ENCODE measurements at places on chromosomes 4 and X. TPM values are rescaled to one million over a fixed set of nuclear protein-coding genes. Genes with fewer than 3 reads are reported as not detected.

GRCh38 chrX:40065296-40066046 lies 32.3 kb downstream of the BCOR start:
- no peak overlapping the region for H3K27ac ChIP-seq
- no peaks in the 10 kb centered on the region for H3K27me3 ChIP-seq
- H3K4me3 ChIP-seq: no peak overlapping the region
- peaks cover 5% of the 10 kb centered on the region for H3K36me3 ChIP-seq
- H3K4me1 ChIP-seq: no peaks in the 10 kb centered on the region
- DNase-seq: no peak

DNA sequence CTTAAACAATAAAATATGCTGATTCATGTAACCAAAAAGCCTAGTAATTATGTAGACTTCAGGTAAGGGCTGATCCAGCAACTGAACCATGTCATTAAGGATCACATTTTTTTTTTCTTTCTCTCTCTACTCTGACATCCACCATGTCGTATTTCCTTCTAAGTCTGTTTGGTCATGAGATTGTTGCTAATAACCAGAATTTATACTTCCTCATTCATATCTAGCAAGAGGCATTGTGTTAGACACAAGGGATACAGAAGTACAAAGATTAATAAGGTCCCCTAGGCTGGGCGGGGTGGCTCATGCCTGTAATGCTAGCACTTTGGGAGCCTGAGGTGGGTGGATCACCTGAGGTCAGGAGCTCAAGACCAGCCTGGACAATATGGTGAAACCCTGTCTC lies 24.1 kb downstream of the PHEX start:
- H3K27me3 ChIP-seq: no peaks in the 10 kb centered on the region
- no peaks in the 10 kb centered on the region for H3K36me3 ChIP-seq
- DNase-seq: no peak
- no peak overlapping the region for H3K4me3 ChIP-seq
- no peak overlapping the region for H3K27ac ChIP-seq

- H3K36me3 ChIP-seq: no peaks in the 10 kb centered on the region
- H3K27ac ChIP-seq: no peak within 1 kb of the TSS
- H3K4me3 ChIP-seq: no peak within 1 kb of the TSS
- H3K27me3 ChIP-seq: no peaks in the 10 kb centered on the region
Measured at GRCh38 chr4:103719830-103720207, at the start of gene TACR3. TSS of gene TACR3 (minus strand) at chr4:103719985. CDS start at chr4:103719675, 310 bp downstream.

GRCh38 chrX:119753639-119754257 lies 4.6 kb upstream of the SOWAHD start:
- H3K27ac ChIP-seq: no peak overlapping the region
- no peak overlapping the region for H3K4me3 ChIP-seq
- H3K36me3 ChIP-seq: no peaks in the 10 kb centered on the region
- no peaks in the 10 kb centered on the region for H3K4me1 ChIP-seq

DNA sequence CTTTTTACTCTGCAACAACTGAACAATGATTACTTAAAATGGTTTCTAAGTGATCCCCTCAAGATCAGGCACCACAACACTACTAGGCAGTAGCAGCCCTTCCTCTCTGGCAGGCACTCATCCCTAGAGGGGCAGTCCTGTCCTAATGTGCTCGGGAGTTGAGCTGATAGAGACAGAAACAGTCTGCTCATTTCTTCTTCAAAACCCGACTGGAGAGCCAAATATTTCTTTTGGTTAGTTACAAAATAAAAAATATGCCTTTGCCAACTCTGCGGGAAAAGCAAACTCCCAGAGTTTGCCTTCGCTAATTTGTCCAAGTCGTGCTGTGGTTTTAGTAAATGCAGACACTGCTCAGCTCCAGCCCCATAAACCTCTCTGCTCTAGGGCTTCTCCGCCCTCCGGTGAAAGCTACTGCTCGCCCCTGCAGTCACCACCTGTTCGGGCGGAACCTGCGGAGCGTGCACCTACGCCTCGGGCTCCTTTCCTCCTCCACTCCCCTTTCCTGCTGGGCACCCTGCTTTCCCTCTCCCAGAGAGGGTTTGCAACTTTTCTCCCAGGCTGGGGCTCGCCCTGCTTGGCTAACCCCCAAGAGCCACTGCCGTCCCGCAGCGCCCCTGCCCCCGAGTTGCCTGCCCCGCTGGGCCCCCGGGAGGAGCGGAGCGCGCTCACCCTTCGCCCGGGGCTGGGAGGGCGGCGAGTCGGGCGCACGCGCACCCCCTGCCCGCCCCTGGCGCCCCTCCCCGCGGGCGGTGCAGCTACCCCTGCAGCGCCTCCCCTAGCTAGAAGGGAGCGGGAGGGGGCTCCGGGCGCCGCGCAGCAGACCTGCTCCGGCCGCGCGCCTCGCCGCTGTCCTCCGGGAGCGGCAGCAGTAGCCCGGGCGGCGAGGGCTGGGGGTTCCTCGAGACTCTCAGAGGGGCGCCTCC lies at the start of gene NPNT:
Gene NPNT (plus strand): TSS at position 812 of the 923 bp plus-strand sequence. CDS start 182 bp downstream, outside the sequence.
- no peak for DNase-seq
- no peaks in the 10 kb centered on the region for H3K27me3 ChIP-seq
- H3K36me3 ChIP-seq: no peaks in the 10 kb centered on the region
- peaks cover 24% of the 10 kb centered on the region for H3K4me1 ChIP-seq

DNA sequence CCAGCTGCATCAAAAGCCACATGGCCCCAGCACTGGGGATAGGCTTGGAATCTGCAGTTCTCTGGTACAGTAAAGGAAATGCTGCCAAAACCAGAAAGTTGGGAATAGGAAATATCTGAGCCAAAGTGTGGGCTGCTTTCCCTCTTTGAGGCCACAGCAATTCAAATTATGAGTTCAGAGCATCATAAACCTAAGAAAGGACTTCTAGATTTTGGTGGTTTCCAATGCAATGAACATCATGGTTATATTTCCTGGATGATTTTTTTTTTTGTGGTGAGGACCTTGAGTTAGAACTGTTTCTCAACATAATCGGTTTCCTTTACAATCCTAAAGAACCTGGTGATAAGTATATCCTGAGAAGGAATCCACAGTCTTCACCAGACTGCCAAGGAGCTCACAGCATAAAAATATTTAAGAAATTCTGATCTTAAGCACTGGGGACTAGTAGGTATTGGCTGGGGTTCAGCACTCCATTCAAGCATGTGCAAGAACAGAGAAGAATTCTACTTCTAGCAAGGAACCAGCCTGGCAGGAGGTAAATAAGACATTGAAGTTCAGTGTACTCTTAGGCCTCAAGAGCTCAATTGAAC lies 29.8 kb upstream of the ARHGAP24 start:
- no peaks in the 10 kb centered on the region for H3K27me3 ChIP-seq
- peaks cover 10% of the 10 kb centered on the region for H3K4me1 ChIP-seq
- no peak for DNase-seq
- H3K36me3 ChIP-seq: no peaks in the 10 kb centered on the region

- H3K4me3 ChIP-seq: no peak overlapping the region
- H3K27me3 ChIP-seq: no peaks in the 10 kb centered on the region
- H3K27ac ChIP-seq: no peak overlapping the region
- H3K4me1 ChIP-seq: no peaks in the 10 kb centered on the region
- no peak for DNase-seq
- H3K36me3 ChIP-seq: no peaks in the 10 kb centered on the region
Measured at GRCh38 chr4:87166296-87166854, 54.0 kb downstream of the KLHL8 start.

The IL15 gene
- total RNA-seq: 11.5 TPM

The ADH1B gene
- total RNA-seq: 891 TPM

The TLR6 gene
- 8.3 TPM for total RNA-seq

The PAGE2B gene
- not detected for total RNA-seq

The FAM9B gene
- total RNA-seq: not detected

The PITX2 gene
- total RNA-seq: 6.6 TPM

Measured in vagina (tissue), 2 donors.